ENCODE measurements at places on chromosomes 1 and 21.

GRCh38 chr1:205387845-205388244 lies 31.1 kb upstream of the KLHDC8A start:
- no peak for DNase-seq

GRCh38 chr21:45304945-45305344 lies 17.2 kb upstream of the POFUT2 start:
- no peak for DNase-seq

GRCh38 chr1:100009458-100009857 lies 39.7 kb downstream of the SLC35A3 start:
- DNase-seq = no peak

- DNase-seq = no peak
Observed at GRCh38 chr1:999725-1000356, at the start of gene HES4. Gene HES4 (minus strand): TSS chr1:1000097. CDS start chr1:999973, 124 bp downstream.

- no peak for DNase-seq
Observed at GRCh38 chr1:211281320-211282022, 22.3 kb downstream of the RCOR3 start.
